T-helper 22 cell (primary cell): ENCODE measurements at places on chromosomes 2 and 18.
A peak's percentile ranks its signal among the peaks of the same experiment; 100 is the strongest.

GRCh38 chr2:196821195-196821594 is 12.0 kb upstream of the C2orf66 start:
- no peak for DNase-seq

DNA sequence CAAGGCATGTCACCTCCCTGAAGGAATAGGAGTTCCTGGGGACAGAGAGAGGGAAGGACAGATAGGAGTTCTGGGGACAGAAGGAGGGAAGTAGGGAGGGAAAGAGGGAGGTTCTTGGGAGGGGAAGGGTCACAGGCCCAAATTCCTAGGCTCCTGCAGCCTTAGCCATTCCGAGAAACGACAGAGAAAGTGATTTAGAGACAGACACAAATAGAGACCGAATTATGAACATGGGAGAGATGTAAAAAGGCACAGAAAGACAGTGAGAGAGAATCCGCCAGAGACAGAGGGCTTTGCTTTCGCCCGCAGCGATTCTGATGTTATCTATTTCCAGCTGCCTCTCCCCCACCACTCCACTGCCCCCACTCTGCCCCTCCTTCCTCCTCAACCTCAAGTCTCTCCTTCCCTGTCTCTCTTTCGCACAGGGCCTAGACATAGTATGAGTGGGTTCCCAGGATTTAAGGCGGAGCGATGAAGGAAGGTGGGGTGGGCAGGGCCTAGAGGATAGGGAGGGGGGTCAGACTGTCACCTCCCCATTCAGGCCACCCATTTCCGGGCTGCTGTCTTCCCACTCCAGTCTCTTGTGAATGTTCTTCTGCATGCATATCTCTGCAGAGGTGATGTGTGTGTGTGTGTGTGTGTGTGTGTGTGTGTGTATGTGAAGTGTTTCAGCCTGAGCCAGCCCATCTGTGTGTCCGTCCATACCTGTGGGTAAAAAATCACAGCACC is 3.3 kb upstream of the WNT6 start:
- no peak for DNase-seq

- no peak for DNase-seq
Observed at GRCh38 chr2:32715391-32715841, 87.6 kb downstream of the TTC27 start.

GRCh38 chr2:7071916-7072556 is 154.8 kb downstream of the RNF144A start:
- no peak for DNase-seq

DNA sequence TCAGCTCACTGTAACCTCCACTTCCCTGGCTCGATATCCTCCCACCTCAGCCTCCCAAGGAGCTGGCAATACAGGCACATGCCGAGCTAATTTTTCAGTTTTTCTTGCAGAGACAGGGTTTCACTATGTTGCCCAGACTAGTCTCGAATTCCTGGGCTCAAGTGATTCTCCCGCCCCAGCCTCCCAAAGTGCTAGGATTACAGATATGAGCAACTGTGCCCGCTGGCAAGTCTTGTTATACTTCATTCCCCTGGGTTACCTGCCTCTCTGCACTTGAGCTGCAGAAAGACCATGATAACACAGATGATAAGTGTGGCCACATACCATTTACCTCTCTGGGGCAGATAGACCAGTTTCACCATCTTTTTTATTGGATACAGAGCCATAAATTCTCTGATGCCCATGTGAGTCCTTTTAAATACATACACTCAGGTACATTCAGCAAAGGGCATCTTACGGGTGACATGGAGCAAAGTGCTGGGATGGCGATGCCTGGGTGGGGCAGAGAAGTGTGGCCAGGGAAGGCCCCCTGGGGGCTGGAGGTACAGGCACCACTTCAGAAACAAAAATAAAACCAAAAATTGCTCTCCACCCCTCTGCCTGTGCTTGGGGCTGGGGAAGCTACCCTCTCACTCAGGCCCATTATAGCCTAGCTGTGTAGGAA is 20.4 kb downstream of the CCT7 start:
- no peak for DNase-seq

DNA sequence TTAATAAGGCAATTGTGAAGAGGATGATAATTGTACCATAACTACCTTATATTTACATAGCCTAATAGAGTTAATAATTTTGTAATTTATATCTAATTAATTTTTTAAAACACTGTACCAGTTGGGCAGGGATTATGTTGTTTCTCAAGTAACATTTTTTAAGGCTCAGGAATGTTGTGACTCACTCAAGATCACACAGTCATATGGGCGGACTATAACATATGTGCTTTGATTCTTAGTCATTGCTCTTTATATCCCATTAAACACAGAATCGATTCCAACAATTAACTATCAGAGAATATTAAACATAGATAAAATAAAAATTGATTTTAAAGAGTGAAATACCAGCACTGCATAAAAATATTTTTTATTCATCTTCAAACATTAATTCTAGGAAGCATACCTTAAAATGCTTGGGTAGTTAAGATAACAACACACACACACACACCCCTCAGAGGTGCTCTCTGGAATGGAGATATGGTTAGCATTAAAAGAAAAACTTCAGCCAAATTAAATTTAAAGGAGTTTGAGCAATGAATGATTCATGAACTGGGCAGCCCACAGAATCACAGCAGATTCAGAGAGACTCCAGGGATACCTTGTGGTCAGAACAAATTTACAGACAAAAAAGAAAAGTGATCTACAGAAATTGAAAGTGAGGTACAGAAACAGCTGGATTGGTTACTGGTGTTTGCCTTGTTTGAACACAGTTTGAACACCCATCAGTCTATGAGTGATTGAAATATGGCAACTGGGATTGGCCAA is 869.4 kb upstream of the ID2 start:
- no peak for DNase-seq

DNA sequence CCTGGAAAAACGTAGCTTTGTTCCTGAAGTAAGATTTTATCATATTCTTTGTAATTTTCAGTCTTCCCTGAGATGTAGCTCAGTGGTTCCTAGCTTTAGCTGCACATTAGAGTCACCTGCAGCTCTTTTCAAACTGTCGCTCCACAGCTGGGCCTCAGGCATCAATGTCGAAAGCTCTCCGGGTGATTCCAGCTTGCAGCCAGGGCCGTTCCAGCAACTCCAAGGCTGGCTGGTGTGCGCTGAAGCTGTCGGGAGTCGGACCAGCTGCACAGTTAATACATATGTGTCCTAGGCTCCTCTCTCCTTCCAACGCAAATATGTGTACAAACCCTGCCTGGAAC is 609 bp upstream of the ZNF2 start:
- no peak for DNase-seq

- peak; percentile 0 for DNase-seq
Observed at GRCh38 chr2:215680605-215681598, 245.0 kb upstream of the FN1 start.

DNA sequence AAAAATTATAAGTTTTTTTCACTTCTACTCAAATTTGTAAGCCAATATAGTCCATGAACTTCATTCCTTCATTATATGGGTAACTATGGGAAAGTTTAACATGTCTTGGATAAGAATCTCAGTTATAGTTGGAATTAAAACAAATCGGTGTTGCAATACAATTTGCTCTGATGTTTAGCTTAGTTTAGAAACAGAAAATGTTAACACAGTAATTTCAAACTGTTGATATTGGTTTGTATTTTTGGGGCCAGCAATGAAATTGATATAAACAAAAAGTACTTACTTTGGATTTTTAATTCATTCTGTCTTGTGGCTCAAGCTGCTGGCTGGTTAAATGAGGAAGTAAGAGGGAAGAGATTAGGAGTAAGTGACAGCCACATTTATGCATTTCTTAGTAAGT is 368.5 kb upstream of the NT5C1B start:
- no peak for DNase-seq

- DNase-seq = no peak
Observed at GRCh38 chr2:112048236-112048592, 6.9 kb upstream of the TMEM87B start.

GRCh38 chr2:120517751-120518469 is 172.0 kb downstream of the INHBB start:
- no peak for DNase-seq

GRCh38 chr2:147531269-147531668 is 313.6 kb upstream of the ACVR2A start:
- DNase-seq = no peak

DNA sequence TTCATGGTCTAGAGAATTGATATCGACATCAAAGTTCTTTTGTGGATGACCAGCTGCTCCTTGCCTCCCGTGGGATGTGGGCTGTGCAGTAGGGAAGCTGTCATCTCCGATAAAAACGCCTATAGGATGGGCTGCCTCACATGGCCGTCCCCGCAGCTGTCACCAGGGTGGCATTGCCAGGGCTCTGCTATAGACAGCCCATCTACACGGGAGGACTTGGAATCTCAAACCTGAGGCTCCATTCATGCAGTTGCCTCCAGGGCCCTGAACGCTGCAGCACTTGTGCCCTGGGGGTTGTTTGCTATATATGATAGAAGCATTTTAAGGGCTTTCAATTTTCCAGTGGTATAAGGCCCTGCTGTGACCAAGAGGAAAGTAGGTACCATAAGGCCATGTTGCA is 183.1 kb downstream of the MYCN start:
- DNase-seq = no peak

DNA sequence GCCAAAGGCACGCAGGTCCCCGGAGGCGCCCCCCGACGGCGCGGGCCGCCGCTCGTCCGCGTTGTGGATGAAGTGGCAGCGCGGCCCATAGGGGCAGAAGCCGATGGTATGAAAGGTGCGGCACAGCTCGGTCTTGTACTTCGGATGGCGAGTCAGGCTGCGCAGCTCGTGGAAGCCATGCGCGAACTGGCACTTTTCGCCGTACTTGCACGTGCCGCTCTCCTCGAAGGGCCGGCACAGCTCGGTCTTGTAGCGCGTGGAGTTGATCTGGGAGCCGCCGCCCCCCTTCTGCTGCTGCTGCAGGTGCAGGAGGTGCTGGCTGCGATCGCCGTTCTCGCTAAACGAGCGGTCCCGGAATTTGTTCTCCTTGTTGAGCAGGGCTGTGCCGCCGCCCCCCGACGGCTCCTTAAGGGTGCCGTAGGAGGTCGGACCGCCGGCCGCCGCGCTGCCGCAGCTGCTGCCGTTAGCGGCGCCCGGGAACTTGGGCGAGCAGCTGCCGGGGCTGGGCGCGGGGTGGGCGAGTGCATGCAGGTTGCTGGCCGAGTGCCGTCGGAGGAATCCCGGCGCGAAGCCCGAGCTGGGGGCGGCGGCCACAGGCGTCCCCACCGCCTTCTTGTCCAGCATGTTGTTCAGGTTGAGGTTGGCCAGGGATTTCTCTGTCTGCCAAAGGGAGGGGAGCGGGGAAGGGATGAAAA is 1.2 kb downstream of the ZFP36L2 start:
- peak; percentile 26 for DNase-seq

DNA sequence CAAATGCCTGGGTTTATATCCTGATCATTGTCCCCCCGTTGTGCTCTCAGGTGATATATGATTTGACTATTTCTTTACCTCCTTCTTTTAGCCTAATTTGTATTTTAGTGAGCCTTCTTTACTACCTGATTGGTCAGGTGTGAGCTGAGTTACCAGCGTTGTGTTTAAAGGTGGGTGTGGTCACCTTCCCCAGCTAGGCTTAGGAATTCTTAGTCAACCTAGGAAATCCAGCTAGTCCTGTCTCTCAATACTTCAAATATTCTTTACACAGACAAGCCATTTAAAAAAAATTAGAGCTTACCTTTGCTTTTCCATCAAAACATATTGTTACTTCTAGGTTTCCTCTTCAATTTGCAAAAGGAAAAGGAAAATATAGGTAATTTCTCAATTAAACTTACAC is 30.2 kb downstream of the KYNU start:
- no peak for DNase-seq

GRCh38 chr2:168211664-168212163 is 35.7 kb downstream of the STK39 start:
- DNase-seq = no peak
